ENCODE measurements at places on chromosomes 13 and 19. TPM values are rescaled to one million over a fixed set of nuclear protein-coding genes. Genes with fewer than 3 reads are reported as not detected.

- DNase-seq: no peak
Measured at GRCh38 chr19:46935066-46935663, 74.4 kb downstream of the ARHGAP35 start.

DNA sequence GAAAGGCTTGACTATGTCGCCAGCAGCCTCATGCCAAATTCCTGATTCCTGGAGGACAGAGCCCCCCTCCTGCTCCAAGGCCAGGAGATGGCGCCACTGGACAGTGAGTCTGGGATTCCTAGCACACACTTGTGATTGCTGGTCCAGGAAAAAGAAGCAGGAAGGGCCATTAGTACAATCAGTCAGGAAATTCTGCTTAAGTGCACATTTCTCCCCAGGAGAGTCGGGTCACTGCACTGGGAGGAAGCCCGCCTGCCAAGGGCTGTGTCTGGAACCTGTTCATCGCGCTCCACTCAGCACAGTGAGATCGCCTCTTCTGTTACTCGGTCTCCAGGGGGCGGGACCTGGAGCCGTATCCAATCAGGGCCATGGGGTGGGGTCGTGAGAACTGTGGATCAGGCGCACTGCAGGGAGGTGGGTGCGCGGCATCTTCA, 65.1 kb downstream of the ZNF823 start:
- DNase-seq: peak; percentile 70

DNA sequence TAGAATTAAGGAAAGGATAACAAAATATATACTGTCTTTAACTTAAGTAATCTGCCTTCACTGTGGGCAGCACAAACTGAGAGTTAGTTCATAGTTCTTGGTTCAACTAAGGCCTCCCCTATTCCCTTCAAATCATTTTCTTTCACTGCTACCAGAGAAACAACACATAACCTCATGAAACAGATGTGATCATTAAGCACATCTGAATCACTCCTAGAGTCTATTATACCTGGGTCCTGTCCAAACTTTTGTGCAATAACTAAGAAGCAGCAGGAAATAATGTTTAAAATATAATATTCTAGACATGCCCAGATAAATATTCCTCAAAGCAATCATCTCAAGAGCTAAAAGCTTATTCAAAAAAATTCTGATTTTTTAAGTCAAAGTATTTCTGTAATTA, 62.9 kb downstream of the ZC3H13 start:
- peak; percentile 73 for DNase-seq

- peak; percentile 47 for DNase-seq
Measured at GRCh38 chr13:97134364-97135095, 87.6 kb upstream of the MBNL2 start.

GRCh38 chr19:16518061-16518460, 21.9 kb downstream of the C19orf44 start:
- DNase-seq: no peak

DNA sequence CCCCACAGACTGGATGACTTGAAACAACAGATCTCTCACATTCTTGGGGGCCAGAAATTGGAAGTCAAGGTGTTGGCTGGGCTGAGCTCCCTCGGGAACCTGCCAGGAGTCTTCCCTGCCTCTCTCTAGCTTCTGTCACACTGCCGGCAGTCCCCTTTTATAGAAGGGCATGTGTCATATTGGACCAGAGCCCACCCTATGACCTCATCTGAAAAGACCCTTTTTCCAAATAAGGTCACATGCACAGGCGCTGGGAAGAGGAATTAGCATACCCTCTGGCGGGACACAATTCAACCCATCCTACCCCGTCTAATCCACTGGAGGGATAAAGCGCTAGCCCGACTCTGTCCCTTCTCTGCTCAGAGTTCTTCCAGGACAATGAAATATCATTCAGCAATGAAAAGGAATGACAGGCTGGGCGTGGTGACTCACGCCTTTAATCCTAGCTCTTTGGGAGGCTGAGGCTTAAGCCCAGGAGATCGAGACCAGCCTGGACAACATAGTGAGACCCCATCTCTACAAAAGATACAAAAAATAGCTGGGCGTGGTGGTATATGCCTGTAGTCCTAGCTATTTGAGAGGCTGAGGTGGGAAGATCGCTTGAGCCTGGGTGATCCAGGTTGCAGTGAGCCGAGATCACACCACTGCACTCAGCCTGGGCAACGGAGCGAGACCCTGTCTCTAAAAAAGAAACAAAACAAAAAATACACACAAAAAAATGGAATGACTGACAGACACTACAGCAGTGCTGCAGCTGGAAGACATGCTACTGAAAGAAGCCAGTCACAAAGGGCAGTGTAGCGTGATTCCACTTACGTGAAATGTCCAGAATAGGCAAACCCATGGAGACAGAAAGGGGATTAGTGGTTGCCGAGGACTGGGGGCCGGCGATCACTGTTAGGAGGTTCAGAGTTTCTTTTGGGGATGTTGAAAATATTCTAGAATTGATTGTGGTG, 28.5 kb downstream of the MEIS3 start:
- DNase-seq: no peak

TMEM38A gene
- total RNA-seq: 2.2 TPM

Data from fibroblast of villous mesenchyme (primary cell).